RWPE2 (cell line): ENCODE measurements at places on chromosomes 6 and 20.

- no peak for DNase-seq
Observed at GRCh38 chr20:5402903-5403531, 86.3 kb upstream of the PROKR2 start.

DNA sequence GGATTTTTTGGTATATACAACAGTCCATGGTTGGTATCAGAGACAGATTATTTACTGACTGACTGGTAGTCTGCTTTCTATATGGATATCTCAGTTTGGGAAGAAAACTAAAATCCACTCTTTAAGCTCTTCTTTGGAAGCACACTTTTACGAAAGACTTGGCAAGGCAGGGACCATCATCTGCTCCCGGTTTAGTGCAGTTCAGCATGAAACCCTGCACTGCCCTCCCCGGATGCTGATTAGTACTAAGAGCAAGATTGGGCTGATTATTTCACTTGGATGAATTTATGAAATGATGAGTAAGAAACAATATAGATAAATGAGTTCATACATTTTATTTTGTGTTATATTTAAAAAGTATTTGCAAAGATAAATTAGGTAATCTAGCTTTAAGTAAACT is 56.3 kb downstream of the RGS17 start:
- DNase-seq = no peak

DNA sequence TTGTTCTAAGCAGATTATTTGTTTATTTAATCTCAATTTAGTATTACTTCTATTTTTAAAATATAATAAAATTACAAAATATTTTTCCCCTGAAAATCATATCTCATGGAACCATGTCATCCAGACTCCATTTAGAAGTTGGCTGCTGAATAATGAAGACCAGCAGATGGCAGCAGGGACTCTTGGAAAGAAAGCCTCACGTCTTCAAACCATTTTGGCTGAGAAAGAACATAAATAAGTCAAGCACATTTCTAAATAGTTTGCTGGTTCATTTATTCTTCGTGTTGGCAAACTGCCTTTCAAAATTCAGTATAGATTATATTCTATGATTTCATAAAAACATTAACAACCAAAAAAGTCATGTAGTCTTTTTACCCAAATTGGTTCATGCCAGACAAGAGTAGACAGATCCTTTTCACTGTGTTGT is 71.7 kb downstream of the RCAN2 start:
- no peak for DNase-seq

- no peak for DNase-seq
Observed at GRCh38 chr20:48687117-48687800, 140.5 kb downstream of the PREX1 start.

- DNase-seq = no peak
Observed at GRCh38 chr6:14422917-14423316, 305.3 kb downstream of the CD83 start.

- DNase-seq = no peak
Observed at GRCh38 chr20:12936020-12936419, 72.8 kb upstream of the SPTLC3 start.

DNA sequence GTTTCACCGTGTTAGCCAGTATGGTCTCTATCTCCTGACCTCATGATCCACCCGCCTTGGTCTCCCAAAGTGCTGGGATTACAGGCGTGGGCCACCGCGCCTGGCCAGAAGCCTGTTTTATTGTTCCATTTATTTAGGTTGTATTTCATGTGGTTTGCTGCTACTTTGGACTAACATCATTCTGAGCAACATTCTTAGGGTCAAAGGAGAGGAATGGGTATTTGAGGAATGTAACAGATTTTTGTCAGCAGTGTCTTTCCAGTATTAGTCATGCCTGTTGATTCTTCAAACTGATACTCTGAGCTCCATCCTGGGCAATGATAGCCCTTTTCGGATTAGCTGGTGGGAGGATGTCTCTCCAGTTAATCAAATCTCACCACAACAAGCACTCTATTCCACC is 213.0 kb upstream of the CITED2 start:
- no peak for DNase-seq

DNA sequence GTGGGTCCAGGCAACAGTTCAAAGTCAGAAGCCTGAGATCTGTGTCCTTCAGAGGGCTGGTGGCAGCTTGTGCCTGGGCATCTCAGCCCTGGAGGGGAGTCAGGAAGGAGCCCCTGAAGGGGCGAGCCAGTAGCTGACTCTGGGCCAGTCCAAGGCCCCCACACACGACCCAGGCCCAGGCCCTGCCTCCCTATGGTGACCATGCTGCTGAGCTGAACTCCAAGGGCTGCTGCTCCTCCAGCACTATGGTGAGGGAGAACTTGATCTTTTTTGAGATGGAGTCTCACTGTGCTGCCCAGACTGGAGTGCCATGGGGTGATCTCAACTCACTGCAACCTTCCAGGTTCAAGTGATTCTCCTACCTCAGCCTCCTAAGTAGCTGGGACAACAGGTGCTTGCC is 15.2 kb upstream of the CST3 start:
- no peak for DNase-seq

DNA sequence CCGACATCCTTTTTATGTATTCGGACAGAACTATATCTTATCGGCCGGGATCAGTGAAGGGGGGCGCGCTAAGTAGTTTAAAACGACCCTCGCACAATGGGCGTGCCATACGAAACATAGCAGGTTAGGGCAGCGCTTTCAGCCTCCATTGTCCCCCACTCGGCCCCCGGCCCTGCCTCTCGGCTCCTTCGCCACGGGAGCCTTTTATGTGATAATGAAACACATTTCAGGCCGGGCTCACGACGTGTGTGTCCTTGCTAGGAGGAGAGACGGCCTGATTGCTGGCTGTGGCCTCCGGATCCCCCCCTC is 5.3 kb downstream of the FOXA2 start:
- no peak for DNase-seq

DNA sequence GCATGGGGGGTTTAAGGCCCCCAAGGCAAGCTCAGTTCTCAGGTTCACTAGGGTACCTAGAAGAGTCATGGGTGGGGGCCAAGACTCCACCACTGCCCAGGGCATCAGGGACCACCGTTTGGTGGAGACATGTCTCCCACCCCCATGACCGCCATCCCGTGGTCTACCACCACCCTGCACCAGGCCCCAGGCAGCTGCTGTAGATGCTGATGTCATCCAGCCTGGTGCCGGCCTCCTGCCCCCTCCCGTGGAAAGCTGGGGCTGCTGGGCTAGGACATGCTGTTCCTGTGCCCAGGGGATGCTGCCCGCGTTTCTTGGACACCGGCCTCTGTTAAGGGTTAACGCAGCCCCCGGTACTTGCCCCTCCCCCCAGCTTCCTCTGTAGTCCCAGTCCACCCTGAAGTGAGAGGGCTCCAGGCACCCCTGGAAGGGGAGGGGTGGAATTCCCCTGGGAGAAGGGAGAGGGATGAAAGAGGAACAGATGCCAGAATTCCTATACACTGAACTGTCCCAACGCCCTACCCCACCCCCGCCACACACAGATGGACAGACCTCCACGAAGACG is 587 bp downstream of the IP6K3 start:
- DNase-seq = no peak

GRCh38 chr6:157885211-157885788 is 62.3 kb downstream of the SNX9 start:
- DNase-seq = no peak

DNA sequence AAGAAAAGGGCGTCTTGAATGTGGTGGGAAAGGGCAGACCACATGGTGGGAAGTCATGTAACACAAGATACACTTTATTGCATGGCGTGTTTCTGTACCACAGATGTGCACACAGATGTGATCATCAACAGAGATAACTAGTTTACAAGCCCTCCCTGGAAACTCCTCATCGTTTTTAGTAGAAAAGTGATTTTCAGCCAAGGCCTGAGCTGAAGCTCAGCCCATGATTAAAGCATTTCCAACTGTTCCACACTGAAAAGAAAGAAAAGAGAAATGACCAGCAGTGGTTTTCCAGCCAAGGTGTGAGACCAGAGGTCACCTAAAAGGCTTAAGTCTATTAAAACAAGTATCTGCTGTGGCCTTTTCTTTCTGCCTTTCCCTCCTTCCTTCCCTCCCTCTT is 463.9 kb upstream of the JAG1 start:
- no peak for DNase-seq

DNA sequence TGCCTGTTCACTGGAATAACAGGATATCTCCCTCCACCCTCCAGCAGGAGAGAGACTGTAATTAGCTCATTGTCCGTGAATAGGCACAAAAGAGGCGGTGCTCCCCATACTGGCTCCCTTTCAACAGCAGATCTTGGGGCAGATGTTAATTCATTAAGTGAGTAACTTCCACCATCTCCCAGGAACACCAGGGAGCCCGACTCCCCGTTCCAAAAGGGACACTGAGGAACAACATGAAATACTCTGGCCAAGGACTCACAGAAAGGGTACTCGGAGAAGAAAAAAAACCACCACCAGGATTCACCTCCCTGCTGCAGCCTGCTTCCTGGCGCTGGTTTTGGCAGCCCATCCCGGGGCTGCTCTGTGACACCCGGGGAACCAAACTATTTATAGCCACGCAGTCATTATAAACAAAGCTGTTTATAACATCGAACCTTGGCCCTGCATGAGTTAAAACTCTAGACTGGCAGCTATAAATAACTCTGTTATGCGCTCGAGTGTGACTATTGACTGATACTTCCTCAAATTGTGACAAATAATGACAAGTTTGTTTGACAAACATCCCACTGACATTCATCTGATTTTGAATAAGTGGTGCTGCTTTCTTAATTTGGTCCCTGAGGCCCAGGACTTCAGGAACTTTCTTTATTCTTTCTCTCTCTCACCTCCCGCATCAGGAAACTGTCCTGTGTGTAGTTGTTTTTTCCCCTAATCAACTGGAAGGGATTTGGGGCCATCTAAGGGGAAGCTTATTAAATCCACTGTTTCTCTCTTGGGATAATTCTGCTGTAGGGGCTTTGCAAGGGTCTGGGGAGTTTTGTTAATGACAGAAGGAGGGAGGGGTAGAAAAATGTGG is 521.6 kb downstream of the CD83 start:
- no peak for DNase-seq

GRCh38 chr6:84455511-84456029 is 228.1 kb upstream of the CEP162 start:
- no peak for DNase-seq

DNA sequence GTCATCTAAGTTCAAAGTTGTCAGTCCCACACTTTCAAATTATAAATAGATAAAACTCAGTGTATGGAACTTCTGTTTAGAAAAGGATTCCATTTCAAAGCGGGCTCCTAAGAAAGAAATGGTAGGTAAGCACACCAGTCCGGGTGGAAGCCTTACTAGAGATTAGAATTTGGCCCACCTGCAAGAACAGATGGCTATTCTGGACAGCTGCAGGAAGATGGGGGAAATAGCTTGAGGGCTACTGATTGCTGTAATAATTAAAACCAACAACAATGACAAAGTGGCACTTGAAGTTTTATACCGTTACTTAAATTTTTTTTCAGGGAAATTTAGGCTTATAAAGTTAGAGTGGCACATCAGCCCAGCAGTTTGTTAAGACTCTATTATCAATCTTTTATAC is 83.3 kb downstream of the HIVEP2 start:
- no peak for DNase-seq

DNA sequence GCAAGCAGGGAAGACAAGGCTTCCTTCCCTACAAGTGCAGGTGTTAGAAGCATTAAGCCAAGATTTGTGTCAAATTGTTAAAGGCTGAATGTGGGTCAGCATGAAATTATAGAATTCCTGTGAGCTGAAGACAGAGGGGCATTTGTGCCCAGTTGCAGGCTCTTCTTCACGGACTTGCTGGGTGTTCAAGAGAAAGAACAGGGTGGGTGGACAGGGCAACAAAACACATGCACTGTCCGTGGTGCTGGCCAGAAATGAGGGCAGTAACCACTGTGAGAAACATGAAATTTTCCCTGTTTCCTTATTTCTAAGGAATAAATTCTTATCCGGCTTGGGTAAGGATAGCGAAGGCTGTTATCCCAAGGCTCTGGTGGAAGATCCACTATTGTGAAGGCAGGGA is 579.5 kb upstream of the HTR1E start:
- DNase-seq = no peak

DNA sequence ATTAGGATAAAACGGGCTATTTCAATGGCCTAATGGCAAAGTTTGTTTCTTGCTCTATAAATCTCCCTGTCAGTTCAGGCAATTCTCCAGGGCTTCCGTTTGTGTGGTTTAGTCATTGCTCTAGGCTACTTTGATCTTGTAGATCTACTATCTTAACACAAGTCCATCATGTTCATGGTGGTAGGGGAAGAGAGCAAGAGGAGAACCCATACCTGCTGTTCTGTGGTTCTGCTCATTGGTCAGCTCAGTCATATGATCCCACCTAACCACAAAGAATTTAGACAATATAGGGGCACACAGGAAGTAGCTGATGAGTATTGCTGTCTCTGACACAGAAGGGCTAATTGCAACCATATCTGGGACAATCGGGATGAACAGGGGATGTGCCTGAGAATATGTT is 4.9 kb upstream of the DEK start:
- DNase-seq = no peak

- DNase-seq = no peak
Observed at GRCh38 chr6:137136065-137136464, 37.4 kb downstream of the IL22RA2 start.

GRCh38 chr6:3291987-3292386 is 33.2 kb downstream of the PSMG4 start:
- DNase-seq = no peak

GRCh38 chr6:146890644-146891434 is 292.1 kb downstream of the ADGB start:
- DNase-seq = no peak

- no peak for DNase-seq
Observed at GRCh38 chr6:74757813-74758212, 448.0 kb downstream of the COL12A1 start.

DNA sequence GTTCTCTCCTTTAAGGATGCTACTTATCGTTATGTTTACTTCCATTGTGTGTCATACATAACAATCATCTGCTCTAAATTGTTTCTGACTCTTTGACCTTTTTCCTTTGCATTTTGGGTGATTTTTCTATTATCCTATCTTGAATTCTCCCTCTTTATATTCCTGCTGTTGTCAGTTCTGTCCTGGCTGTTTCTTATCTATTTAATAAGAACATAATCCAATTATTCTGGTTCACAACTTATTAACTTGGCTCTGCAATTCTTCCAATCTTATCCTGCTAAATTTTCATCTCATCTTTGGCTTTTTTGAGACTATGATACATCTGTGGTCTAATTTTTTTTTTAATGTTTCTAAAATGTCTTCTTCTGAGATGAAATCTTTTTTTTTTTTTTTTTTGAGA is 54.7 kb upstream of the TOX2 start:
- no peak for DNase-seq
